ENCODE measurements at places on chromosomes 5 and 9.

DNA sequence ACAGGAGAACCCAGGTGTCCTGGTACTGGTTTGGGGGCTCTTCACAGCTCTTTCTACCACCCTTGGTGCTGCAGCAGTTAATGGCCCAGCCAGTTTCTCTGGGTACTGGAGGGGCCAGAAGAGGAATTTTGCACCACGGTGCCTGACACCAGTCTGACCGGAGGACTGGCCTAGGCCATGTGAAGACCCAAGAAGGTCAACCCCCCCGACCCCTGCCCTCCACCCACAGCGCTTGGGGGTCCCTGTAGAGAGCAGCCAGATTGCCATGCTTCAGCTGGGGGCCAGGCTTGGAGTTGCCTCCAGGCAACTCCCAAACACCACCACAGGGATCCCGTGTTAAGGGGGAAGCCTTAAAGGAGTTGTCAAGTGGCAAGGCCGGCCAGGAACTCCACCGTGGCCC lies 6.2 kb downstream of the ARSI start:
- no peak for DNase-seq

- DNase-seq, result no peak
These were observed 199.2 kb downstream of the FAM170A start for GRCh38 chr5:119828541-119828940.

DNA sequence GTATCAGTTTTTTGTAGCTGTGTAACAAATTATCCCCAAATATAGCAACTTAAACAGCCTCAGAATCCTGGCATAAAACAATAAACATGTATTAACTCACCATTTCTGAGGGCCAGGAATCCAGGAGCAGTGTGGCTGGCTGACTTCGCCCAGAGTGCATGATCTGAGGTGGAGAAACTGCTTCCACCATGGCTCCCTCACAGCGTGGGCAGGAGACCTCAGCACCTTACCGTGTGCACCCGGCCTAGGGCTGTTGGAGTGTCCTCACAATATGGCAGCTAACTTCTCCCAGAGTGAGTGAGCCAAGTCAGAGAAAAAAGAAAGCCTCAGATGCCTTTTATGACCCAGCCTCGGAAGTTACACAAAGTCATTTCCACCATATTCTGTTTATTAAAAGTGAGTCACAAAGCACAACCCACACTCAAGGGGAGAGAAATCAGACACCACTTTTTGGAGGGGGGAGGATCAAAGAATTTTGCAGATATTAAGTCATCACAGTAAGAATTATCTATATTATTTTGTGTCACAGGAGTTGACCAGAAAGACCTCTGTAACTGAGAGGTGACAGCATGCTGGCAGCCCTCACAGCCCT lies 59.6 kb downstream of the TSTD2 start:
- no peak for DNase-seq

DNA sequence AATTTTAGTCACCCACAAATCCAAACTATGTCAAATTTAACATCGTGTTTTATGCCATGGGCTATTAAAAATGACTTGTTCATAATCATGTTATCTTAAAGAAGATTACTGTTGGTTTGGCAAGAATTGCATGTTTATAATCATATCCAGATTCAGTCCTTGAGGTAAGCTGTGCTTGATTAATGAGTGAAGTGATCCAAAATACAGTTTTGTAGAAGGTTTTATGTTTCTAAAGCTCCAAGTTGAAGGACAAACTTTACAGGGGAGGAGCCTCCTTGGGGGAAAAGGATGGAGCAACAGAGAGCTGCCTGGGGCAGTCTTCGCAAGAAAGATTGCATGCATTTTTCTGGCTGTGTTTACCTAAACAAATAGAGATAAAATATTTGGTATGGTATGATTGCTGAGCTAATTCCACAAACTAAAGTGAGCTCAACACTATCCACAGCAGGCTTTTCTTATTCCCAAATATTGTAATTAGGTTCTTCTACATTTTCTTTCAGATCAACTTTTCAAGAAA lies 189.5 kb upstream of the TYRP1 start:
- DNase-seq, result no peak

DNA sequence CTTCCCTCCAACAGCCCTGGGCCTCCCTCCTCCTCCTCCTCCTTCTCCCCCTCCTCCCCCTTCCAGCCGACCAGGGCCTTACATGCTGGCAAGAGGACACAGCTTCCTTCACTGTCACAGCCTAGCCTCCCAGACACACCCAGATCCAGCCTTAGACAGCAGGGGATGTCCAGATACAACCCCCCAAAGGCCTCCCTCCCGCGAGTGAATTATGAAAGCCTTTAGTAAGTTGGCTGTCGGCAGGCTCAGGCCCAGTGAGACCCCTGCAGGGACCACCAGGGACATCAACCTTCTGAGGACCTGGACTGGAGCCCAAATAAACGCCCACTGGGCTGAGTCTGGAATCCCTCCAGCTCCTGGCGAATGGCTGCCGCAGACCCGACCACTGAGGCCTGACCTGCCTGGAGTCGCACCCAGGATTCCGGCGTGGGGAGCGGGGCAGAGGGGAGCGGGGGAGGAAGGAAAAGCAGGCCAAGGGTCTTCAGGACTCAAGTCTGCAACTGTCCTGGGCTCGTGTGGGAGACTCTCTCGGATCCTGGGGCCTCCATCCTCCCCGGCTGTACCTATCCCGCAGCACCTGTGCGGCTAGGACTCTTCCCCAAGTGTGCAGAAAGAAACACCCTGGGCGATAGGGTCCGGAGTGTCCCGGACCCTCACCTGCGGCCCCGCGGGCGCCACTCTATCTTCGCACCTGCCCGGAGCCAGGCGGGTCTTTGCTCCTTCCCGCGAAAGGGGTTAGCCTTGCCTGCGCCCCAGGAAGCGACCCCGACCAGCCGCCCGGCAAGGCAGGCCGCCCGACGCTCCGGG lies 705 bp downstream of the SEPTIN8 start:
- peak; percentile 24 for DNase-seq
